Fibroblast of lung (primary cell): ENCODE measurements at places on chromosomes 7 and 10. TPM values are rescaled to one million over a fixed set of nuclear protein-coding genes. Genes with fewer than 3 reads are reported as not detected.

Gene VIPR2
- under 0.01 TPM in 1 of 2 replicates, not detected in the other for total RNA-seq

DNA sequence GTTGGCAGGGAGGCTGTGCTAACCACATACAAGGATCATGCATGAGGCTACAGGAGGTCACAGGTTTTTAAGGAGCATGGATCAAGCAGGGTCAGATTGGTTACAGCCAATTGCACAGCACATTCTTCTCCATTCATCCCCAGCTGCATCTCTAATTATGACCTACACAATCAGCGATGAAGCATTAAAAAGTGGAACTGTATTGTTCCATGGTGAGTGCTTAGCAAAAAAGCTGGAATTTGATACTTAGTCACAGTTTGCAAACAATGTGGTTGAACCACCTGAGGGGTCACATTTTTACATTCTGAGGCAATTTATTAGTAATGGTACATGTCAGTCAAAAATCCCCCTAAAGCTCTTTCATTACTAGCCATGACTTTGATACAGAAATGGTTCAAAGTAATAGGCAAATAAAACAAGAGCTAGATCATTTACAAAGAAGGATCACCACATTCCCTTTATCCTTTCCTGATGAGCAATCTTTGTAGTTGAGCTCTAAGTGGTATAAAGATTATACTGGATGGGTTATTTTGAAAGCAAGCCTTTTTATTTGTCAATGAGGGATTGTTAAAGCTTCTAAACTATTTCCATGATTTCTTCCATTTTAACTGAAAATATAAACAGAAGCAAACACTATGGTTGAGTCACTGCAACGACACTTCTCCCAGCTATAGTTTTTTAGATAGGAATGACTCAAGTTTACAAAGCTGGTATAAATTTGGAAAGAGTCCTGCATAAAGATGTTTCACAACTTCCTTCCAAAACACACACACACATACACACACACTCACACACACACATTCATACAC lies 217.8 kb upstream of the SEMA3A start:
- peak; percentile 97 for DNase-seq

DNA sequence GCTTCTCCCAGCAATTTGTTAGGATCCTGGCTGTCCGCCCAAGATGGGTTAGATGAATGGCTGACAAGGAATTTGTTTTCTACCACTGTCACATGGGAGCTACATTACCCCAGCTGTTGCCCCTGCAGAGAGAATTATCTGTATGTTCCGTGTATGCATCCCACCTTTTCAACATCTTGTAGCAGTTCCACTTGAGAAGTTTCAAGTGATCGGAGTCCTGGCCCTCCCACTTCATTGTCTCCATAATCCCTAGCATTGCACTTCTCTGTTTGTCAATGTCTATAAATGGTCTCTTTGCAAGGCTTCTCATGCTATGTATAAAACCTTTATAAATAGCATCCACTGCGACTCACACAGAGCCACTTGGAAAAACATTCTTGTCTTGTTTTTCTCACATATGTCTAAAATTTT lies 972.5 kb downstream of the CNTNAP2 start:
- no peak for DNase-seq

GRCh38 chr7:157709531-157710251 lies 372.9 kb downstream of the DNAJB6 start:
- DNase-seq = no peak

DNA sequence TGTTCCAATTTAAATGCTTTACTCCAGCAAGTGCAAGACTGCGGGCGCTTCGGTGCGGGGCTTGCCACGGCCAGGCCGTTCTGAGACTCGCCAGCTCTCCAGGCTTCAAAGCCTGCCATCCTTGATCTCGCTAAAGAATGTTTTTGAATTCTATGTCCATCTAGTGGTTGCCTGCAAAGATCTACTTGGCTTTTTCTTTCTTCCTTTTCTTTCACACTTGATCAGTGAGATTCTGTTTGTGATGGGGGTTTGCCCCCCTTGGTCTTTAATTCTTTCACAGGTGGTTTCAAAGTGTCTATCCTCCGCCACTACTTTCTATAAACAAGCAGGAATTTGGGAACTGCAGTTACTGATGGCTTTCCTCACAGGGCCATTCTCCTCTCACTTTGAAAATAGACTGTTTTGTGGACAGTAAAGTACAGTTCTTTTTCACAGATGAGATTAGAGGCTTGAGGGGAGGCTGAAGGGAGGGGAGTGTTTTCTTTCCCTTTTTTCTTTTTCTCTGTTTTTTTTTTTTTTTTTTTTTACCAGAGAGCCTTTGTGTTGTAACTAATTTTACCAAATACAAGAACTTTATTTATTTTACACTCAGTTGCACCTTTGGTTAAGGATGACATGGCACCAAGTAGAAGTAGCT lies 15.2 kb upstream of the FBXW4 start:
- peak; percentile 26 for DNase-seq

DNA sequence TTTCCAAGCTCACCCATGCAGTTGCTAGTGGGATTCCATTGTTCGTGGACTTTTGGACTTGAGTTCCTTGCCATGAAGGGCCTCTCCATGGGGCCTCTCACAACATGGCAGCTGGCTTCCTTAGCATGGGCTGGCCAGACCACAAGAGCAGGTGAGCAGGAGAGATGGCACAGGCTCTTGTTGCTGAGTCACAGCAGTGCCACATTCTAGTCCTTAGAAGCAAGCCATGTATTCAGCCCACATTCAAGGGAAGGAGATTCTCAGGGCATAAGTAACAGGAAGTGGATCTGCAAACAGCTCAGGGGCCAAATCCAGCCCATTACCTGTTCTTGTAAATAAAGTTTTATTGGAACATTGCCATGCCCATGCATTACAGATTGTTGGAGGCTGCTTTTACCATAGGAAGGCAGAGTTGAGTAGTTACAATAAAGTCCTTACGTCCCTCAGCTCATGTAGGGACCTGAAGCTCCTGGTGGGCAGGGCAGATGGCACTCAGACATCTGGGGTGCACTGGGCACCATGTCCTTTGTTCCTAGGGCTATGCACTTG lies 481.5 kb upstream of the FOXK1 start:
- DNase-seq = no peak

DNA sequence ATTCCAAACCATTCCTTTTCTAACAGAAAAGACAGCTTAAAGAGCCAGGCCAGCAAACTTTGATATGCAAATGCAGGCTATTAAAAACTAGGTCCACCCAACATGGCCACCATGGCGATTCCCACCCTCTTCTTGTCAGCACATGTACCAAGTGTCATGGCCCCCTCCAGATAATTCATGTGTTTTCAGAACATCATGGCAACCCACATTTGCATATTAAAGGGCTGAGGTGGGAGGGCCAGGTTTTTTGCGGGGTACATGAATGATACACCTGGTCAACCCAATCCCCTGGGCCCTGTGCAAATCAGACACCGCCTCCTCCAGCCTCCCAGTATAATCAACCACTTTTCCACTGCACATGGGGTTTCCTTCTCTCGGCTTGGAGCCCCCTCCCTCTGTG lies 965 bp upstream of the ERVW-1 start:
- no peak for DNase-seq

DNA sequence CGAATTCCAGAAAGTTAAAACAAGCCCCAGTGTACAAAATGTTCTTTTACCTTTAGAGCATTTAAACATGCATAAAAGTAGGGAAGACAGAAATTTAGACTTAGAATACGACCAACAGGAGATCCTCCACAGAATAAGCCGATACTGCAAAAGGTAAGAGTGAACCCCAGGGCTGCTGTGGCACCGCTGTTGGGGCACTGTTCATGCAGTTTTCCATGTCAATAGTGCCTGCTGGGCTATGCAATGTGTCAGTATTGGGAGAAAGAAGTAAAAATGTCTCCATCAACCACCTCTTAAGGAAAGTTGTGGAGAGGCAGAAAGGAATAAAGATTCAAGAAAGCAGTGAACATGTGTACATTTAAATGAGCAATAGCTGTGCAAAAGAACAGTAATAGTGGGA lies 326.5 kb upstream of the SEMA3C start:
- DNase-seq = no peak
